ENCODE measurements at places on chromosomes 3 and 15.

DNA sequence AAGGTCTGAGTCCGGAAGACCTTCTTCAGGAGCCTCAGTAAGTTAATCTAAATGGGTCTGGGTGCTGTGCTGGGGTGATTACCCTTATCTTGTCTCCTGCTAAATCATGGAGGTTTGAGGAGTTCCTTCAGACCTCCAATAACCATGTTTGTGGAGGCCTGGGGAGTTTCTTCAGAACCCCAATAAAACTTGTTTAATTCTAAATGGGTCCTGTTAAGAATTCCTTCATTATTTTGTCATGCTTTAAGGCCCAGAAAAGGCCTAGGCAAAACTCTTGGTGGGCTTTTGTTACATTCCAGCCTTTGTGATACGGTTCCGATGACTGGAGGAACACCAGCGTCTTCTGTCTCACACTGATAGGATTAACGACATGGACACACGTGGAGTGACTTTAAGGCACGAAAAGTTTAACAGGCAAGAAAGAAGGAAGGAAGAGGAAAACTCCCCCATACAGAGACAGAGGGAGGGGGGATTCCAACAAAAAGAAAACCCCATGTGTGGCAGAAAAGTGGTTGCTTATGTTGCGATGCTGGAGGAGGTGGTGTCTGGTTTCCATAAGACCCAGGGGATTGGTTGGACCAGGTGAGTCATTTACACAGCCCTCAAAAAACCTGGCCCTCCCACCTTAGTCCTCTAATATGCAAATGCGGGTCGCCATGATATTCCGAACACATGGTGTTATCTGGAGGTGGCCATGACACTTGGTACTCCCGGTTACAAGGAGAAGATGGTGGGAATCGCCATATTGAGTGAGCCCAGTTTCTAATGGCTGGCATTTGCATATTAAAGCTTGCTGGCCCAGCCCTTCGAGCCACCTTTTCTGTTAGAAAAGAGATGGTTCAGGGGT is 72.6 kb upstream of the MFGE8 start:
- DNase-seq, result no peak

GRCh38 chr3:15495461-15496340 is 25.8 kb downstream of the COLQ start:
- DNase-seq, result no peak

- no peak for DNase-seq
Measured at GRCh38 chr15:49313650-49314049, 109.4 kb upstream of the FGF7 start.

DNA sequence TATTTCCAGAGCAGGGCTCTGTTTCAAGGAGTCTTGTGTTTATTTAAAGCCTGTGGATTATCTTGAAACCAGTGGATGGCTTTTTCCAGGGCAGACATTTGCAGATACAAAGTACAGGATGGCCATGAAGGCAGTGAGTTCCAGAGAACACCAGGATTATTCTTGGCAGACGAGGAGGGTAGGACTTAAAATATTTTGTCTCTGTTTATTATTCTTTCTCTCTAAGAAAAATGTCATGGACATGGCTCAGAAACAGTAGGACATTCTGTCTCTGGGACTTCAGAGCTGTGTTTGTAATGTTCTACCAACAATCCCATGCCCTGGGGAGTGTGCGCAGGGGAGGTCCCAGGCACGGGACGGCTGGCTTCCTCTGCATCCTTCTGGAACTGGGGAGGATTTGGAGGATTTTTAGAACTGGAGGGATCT is 125.9 kb downstream of the ATP10A start:
- peak; percentile 87 for DNase-seq

DNA sequence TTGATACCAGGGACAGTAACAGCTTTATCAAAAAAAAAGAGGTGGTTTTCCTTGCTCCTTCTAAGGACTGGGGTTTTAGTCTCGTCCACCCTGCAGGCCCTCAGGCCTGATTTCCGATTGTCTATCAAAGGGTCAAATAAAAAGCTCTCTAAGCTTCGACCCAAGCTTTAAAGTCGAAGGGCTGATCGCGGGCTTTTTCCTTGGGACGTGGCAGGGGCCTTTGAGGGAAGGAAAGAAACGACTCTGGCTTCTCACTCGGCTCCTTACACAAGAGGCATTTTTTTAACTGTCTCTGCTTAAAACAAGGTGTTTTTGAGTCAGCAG is 354 bp upstream of the KLHL24 start:
- no peak for DNase-seq

DNA sequence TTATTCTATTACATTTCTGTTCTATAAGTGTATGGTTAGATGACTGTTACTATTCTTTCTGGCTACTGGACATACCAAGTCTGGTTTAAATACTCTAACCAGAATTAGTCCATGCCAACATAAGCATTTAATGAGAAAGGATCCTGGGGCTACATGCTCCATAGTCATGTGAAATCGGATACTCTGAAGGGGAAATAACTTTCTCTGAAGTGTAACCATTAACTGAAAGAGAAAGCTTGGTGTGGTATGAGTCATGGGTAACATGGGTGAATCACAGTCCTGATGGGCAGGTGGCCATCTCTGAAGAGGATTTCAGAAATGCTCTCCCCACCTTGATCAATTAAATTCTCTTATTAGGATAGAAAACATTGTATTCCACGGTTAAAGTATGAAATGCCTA is 69.4 kb downstream of the FHIT start:
- no peak for DNase-seq

DNA sequence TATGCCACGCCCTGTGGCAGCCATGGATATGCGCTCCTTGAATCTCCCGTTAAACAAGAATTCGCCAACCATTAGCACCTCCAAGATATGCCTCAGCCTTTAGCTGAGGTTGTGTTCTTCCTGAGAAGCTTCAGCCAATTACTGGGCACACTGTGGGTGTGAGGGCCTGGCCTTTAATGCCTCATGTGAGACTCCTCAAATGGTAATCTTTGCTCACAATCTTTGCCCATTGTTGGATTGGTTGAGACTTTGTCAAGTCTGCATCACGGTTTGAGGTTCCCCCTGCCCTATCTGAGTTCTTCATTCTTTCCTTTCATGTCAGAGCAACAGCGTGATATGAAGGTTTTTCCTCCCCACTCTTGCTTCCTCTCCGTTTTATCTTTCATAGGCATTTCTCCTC is 108.1 kb upstream of the CCDC54 start:
- DNase-seq, result no peak

GRCh38 chr15:28191832-28192231 is 92.7 kb upstream of the OCA2 start:
- DNase-seq, result peak; percentile 65

DNA sequence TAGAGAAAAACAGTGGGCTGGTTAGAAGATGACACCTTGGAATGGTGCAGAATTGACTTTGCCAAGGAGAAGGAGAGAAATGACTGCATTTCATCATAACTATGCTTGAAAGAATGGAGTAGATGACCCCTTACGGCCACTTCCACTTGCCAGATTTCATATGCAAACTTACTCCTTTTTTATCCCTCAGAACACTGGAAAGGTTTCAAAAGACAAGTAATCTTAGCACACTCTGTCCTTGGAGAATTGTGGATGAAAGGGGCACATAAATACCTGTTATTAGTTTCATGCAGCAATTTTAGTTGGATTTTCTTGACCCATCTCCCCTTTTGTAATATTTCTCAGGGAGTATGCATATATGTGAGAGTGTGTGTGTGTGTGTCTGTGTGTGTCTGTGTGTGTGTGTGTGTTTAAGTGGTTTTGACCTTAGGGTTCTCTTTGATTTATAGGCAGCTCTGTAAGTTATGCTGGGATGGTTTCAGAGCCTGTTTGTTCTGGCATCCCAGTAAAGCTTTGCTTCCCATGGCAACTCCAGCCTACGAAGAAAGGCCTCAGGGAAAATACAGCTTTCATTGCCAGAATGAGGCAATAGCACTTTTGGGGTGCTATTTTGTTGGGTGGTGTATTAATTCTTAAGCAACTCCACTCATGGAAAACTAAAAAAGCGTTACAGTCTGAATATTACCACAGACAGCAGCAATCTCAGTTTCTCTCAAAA is 122.2 kb upstream of the TP63 start:
- no peak for DNase-seq

DNA sequence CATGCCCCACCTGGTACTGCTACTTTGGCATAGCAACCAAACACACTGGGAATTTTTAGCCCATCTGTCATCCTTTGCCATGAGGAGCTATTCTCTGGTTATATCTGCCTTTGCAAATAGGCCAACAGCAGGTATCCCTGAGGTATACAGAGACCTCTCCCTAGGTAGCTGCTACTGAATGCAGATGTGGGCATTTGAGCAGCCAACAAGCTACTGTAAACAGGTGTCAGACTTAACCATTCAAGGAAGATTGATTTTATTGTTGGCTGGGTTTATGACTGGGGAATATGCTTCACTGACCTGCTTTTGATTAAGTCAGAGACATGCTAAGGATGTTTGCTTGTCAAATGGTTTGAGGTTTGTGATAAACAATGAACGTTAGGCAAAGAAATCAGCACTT is 183.2 kb downstream of the OXSM start:
- DNase-seq, result no peak

DNA sequence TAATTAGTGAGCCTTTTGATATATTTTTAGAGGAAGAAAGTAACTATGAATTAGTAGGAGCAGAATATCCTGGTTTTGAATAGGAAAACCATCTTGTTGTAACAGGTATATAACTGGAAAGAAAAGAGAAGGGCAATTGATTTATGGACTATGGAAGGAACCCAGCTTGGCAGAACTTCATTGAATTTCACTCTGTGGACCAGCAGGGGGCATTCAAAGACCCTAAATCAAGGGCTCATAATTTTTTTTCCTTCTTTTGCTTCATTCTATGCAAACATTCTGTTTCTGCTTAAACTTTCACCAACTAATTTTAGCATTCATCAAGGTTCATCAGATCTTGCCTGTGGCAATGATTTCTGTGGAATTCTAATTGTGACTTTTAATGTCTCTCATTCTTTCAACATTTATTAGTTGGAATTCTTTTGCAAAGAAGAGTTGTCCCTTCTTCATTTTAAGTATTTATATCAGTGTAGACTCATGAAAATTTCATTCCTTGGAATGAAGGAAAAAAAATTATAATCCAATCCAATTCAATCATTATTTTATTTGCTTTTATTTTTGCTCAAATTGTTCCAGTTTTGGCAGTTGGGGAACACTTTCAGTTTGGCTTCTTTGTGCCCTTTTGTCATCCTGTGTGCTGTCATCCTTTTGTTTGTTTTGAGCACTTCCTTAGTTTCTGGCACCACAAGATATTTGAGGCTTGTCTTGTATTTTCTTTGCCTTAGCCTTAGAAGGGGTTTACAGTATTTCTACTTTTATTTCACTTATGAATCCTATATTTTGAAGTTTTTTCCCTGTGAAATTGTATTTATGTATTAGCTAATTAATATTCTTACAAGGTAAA is 30.4 kb downstream of the NXPE3 start:
- DNase-seq, result no peak

DNA sequence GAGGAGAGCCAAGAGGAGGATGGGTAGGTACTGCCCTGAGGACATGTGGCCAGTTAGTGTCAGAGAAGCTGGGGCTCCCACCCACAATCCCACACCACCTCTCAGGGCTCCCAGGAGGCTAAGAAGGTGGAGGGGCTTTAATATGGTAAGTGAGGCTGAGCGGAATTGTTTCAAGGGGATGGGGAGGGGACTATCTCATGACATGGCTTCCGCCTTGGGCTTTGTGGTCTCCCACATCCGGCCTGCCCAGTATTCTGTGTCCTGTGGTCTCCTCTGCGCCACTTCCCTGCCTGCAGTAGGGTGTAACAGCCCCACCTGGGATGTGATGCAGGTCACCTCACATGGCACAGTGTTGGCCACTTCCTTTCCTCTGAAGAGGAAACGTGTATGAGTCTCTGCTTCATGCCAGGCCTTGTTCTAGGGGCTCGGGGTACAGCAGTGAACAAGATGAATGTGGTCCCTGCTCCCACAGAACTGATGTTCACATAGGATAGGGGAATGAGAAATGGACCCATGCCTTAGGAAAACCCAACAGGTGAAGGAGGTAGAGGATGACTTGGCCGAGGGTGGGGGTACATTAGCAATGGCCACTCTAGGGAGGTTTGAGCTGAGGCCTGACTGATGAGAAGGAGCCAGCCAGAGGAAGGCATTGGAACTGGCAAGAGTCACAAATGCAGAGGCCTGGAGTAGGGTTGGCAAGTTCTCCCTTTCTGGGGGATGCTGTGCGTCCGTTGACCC is 3.2 kb downstream of the NEIL1 start:
- no peak for DNase-seq

- no peak for DNase-seq
Measured at GRCh38 chr3:10472877-10473440, 32.4 kb downstream of the ATP2B2 start.

DNA sequence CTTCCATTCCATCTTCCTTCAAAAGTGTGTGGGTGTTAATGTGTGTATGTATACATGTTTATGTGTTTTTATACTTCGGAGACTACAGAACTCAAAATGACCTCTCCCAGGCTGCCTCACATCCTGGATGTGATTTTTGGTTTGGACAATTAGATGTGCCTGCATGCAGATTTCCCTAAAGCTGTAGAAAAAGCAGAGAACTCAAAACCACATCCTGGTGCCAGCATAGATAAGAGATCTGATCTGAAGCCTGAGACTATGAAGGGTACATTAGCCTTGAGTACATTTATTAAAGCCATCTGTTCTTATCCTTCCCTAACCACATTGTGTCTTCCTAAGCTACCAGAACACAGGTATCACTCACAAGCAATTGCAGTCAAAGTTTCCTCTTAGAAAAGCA is 319.4 kb upstream of the RASGRP1 start:
- DNase-seq, result no peak

GRCh38 chr3:174619239-174619638 is 239.9 kb upstream of the NAALADL2 start:
- DNase-seq, result no peak

DNA sequence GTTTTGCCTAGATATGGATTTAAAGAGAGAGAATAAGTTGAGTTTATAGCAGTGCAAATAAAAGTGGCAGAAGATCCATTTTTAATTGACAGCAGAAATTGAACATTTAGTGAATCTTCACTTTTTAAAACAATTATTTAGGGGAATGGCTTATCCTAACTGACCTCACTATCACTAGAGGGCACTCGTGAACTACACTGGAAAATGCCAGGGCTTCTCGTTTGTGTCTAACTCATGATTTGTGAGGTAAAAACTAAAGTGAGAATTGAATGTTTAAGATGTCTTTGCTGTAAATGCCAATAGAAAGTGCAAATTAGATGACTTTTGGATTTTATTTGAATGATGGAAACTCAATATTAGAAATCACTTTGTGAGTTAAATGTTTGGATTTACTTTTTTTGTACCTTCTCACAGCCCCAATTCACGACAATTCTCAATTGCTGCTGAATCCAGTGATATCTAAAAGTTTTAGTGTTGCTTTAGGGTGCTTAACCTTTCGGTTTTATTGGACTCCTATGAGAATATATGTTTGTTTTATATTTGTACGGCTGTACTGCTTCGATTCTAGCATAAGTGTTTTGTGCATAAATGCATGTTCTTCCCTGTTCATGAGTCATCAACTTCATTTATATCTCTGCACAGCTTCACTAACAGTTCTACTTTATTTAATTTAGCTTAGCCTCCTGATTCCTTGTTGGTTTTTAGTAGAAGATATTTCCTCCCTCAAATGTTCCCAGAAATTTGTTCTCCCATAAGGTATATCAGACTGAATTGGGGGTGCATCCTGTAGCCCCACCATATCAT is 462.1 kb downstream of the MFSD1 start:
- DNase-seq, result no peak

Measured in right cardiac atrium (tissue), 5 donors.